Stomach (tissue), 19 donors: ENCODE measurements at places on chromosomes 11 and 22. TPM values are rescaled to one million over a fixed set of nuclear protein-coding genes. Genes with fewer than 3 reads are reported as not detected.

Gene SEPTIN5
- polyA plus RNA-seq = 8.2 TPM

Gene VSIG10L2
- polyA plus RNA-seq = 1.4 TPM

Gene APOBEC3B
- 1.7 TPM for polyA plus RNA-seq

Gene MUC5AC
- 77.0 TPM for polyA plus RNA-seq

Gene CSNK1E
- polyA plus RNA-seq = 69.3 TPM
